ENCODE measurements at places on chromosomes 1 and 21. TPM values are rescaled to one million over a fixed set of nuclear protein-coding genes. Genes with fewer than 3 reads are reported as not detected.

WDR26 gene
- 27.4 TPM for total RNA-seq

MAPKAPK2 gene
- 55.9 TPM for total RNA-seq

MPZ gene
- total RNA-seq = 0.38 TPM

ZFP69B gene
- 2.6 TPM for total RNA-seq

SYTL1 gene
- 20.2 TPM for total RNA-seq

LRRC3 gene
- total RNA-seq = 2.9 TPM

ERRFI1 gene
- 126 TPM for total RNA-seq

KCNJ9 gene
- total RNA-seq = not detected

FHAD1 gene
- 0.51 TPM for total RNA-seq

OR10X1 gene
- total RNA-seq = not detected

GABRD gene
- total RNA-seq = not detected

CRP gene
- total RNA-seq = not detected

REN gene
- total RNA-seq = 0.13 TPM

IFI44 gene
- total RNA-seq = 0.49 TPM

ANGPTL7 gene
- total RNA-seq = not detected

C1orf94 gene
- not detected for total RNA-seq

ST6GALNAC5 gene
- 5.6 TPM for total RNA-seq

LCE1B gene
- total RNA-seq = not detected

KRTAP11-1 gene
- total RNA-seq = not detected

NUDT4B gene
- 15.6 TPM for total RNA-seq

HLX gene
- total RNA-seq = 3.9 TPM

EPHB2 gene
- 181 TPM for total RNA-seq

TEX38 gene
- total RNA-seq = not detected

C1orf141 gene
- not detected for total RNA-seq

SHE gene
- under 0.01 TPM for total RNA-seq

PIGP gene
- 13.4 TPM for total RNA-seq

HSPA6 gene
- total RNA-seq = 0.33 TPM

RNU1-4 gene
- total RNA-seq = under 0.01 TPM

CALML6 gene
- total RNA-seq = not detected

C21orf58 gene
- total RNA-seq = 2.9 TPM

OR2G6 gene
- not detected for total RNA-seq

SLAMF8 gene
- not detected for total RNA-seq

LDLRAP1 gene
- total RNA-seq = 9.3 TPM

AMY2A gene
- total RNA-seq = not detected

SLC45A1 gene
- total RNA-seq = 0.98 TPM

OR14K1 gene
- total RNA-seq = not detected

CNR2 gene
- total RNA-seq = not detected

ZBTB37 gene
- 2.4 TPM for total RNA-seq

CA14 gene
- not detected for total RNA-seq

TMEM167B gene
- total RNA-seq = 15.8 TPM

FAAH gene
- total RNA-seq = 10.8 TPM

FCMR gene
- not detected for total RNA-seq

PDC gene
- not detected for total RNA-seq

AZIN2 gene
- total RNA-seq = 9.6 TPM

CD53 gene
- total RNA-seq = not detected

CD101 gene
- 1.6 TPM for total RNA-seq

GCSAML gene
- not detected for total RNA-seq

TDRD5 gene
- total RNA-seq = not detected

HES4 gene
- 85.1 TPM for total RNA-seq

SASS6 gene
- 0.51 TPM for total RNA-seq

ZP4 gene
- not detected for total RNA-seq

OR2C3 gene
- total RNA-seq = under 0.01 TPM

RPE65 gene
- total RNA-seq = not detected

PPT1 gene
- 71.1 TPM for total RNA-seq

TLR5 gene
- 0.25 TPM for total RNA-seq
